ENCODE measurements at places on chromosomes 3 and 15.

GRCh38 chr15:101651554-101652097 lies 555 bp downstream of the TM2D3 start:
- DNase-seq = no peak

GRCh38 chr3:113222451-113223086 lies 11.2 kb downstream of the BOC start:
- peak; percentile 80 for DNase-seq

DNA sequence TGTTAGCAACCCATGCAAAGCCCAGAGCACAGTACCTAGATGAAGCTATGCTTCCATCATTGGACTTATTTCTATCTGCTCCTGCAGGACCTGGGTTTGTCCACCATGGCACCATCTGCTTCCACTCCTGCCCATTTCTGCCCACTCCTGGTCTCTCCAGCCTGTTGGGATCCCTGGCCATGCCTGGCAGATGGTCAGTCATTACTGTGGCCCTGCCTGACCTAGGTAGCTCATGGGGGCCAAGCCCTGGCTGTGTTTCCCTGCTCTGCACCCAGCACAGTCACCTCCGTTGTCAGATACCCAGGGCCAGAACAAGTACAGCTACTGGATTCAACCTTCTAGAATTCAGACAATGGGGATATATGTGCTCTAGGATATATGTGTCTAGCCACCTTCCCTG lies 185.8 kb upstream of the TLE3 start:
- DNase-seq = no peak

DNA sequence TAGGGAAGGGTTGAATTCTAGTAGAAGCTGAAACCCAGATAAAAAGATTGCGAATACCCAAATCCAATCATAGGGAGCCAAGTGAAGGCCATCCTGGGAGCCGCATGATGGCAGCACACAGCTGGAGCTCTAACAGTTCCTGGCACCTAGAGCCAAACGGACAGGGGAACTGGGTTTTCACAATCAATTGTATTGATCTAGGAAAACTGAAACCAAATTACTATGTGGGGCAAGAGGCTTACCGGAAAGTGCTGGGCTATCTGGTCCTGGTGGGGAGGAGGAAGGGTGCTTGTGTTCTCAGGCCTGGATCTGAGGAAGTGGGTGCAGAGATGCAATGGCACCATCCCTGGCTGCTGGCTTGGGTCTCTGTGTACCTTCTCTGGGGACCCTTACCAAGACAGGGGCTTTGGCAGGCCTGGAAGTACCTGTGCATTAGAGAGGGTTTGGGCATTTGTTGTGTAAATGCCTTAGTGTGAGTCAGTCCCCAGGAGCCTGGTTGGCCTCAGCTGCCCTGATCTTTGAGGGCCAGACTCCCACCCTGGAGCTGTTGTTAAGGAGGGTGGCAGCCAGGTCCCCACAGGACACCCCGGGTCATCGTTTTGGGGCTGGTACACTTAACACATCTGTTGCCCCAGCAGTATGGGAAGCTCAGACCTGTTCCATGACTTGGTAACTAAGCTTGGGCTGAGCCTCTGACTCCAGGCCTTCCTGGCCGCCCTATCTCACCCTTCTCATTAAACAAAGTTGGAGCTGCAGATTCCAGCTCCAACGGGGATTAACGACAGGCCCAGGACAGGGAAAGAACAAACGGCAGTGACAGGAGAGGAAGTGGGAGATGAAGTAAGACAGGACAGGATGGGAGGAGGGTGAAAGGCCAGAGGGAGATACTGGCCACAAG lies 8.9 kb upstream of the FURIN start:
- DNase-seq = no peak

- no peak for DNase-seq
Observed at GRCh38 chr3:40451551-40451950, 5.6 kb upstream of the RPL14 start.

DNA sequence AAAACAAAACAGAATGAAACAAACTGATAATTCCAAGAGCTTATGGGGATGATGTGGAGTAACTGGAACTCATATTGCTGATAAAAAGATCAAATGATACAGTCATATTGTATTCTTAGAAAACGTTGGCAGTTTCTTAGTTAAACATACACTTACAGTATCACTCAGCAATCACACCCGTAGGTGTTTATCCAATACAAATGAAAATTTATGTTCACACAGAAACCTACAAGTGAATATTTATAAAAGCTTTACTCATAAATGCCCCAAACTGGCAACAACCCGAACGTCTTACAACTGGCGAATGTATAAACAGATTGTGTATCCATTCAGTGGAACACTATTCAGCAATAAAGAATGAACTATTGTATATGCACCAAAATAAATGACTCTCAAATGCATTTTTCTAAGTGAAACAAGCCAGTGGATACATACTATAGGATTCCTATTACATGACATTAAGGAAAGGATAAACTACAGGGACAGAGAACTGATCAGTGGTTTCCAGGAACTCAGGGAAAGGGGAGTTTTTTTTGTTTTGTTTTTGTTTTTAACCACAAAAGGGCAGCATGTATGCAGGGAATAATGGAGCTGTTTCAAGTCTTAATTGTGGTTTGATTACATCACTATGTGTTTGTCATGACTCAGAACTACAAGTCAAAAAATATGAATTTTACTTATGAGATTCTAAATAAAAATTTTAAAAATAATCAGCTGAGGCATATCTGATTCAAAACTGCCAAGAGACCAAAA lies 71.8 kb upstream of the NDUFB4 start:
- DNase-seq = no peak

DNA sequence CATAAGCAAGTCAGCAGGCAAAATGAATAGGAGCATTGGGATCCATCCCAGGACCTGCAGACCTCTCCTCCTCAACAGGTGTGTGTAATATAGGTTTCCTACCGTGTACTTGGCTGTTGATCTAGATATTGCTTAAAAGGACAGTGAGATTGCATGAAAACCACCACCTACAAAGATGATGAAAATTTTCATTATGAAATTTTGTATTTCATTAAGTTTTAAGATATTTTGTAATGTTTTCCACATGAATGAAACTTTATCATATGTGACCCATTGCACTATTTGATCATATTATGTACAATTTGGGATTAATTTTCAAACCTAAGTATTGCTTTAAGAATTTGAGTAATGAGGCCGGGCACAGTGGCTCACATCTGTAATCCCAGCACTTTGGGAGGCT lies 94.3 kb upstream of the TRPM1 start:
- no peak for DNase-seq

DNA sequence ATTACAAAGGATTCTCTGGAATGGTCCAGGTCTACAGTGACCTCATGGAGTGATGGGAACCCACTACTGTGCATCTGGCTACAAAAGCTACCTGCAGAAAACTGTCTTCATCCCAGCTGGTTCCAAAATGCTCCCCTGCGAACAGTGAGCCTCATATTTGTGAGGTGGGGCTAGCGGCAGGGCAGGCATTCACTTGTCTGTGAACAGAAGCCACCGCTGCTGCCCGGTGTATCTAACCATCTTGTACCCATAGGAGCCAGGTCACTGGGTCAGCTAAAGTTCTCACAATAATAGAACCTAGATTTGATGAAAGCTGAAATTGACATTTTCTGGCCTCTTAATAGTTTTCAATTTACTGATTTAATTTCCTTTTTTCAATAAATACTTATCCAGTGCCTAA lies 150.7 kb downstream of the KLF13 start:
- DNase-seq = no peak

DNA sequence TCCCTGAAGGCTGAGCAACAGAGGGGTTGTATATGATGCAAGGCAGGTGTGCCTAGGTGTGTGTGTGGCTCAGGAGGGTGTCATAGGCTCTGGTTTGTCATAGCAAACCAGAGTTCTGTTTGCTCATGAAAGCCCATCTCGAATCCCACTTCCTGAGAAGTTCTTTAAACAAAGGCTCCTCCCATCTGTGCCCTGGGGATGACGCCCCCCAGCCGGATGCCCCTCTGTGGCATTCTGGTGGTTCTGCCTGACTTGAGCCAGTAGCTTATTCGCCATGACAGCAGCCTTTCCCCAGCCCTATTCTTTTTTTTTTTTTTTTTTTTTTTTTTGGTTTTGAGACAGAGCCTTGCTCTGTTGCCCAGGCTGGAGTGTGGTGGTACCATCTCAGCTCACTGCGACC lies 45.4 kb downstream of the PDIA5 start:
- no peak for DNase-seq

GRCh38 chr3:107347751-107348150 lies 29.5 kb upstream of the CCDC54 start:
- DNase-seq = no peak

DNA sequence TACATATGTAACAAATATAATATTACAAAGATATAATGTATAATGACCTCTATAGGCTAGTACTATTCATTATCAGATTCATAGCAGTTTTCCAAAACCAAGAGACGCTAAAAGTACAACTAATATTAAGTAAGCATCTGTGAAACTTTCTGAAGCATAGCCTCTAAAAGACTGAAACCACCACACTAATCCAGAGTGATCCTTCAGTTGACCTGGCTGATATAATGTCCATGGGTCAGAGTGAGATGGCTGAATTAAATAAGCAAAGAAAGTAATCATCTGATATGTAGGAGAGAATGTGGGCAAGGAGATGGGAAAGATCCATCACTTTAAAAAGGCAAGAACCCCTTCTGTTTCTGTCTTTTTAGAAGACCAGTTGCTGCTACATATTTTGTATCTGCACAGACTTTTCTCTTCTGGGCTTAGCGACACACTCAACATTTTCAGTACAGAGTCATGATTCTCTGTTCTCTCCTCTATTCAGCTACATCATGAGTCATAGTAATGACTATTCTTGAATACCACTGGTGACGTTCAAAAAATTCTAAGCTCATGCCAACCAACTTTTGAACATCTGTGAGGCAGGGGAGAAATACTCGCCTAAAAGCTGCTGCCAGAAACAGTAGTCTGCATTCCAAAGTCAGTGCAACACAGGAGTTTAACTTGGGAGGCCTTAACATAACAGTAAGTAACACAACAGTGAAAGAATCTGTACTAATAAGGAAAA lies 149.6 kb downstream of the MAGI1 start:
- no peak for DNase-seq

DNA sequence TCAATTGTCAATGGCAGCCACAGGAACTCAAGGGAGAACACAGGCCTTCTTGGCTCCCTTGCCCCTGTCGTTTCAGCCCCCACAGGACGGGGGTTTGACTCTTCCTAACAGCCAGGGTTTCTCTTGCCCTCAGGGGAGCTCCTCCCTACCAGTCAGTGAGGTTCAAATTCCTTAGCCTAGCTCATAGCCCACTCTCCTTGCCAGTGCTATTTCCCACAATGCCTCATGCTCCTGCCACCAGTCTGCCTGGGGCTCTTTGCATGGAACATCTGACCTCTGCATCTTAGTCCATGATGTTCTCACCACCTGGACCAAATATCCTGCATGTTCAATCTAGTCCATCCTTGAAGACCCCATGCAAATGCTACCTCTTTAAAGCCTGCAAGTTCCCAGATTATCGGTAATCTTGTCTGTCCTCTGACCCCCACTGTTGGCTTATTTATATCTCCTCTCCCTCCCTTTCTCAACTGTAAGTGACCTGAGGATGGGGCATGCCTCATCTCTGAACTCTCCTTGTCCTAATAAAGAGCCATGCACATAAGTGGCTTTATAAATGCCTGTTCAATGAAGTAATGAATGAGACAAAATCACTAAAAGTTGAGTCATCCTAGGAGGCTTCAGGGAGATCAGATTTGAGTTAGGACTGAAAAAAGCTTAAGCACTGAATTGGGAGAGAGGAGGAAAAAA lies 78.0 kb downstream of the MYO1E start:
- no peak for DNase-seq

GRCh38 chr3:124972457-124972856 lies 37.9 kb upstream of the MUC13 start:
- no peak for DNase-seq

DNA sequence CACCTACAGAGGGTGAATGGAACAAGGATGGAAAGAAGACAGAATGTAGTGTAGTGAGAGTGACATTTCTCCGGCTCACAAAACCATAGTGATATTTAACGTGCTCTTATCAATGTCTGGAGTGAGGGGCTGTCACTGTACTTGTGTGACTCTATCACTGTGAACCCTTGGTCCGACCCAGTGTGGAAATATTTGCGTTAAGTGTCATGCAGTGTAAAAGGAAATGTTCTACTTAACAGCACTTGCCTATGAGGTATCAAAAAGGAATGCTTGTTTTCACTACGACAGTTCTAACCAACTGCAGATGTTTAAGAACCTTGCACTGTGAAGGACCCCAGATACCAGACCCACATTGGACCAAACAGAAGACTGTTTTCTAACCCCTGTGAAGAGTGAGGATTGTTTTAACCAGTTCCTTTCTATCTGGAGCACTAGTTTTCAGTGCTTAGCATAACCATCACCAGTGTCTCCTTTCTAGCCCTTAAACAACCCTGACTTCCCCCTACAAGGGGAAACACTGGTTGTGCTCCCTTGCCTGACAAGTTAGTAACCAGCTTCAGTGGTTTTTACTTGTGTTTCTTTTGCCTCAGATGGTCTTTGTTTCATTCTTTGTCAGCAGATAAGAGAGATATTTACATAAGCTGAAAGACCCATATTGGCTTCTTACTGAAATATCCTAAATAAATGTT lies 144.7 kb upstream of the ABHD17C start:
- no peak for DNase-seq

DNA sequence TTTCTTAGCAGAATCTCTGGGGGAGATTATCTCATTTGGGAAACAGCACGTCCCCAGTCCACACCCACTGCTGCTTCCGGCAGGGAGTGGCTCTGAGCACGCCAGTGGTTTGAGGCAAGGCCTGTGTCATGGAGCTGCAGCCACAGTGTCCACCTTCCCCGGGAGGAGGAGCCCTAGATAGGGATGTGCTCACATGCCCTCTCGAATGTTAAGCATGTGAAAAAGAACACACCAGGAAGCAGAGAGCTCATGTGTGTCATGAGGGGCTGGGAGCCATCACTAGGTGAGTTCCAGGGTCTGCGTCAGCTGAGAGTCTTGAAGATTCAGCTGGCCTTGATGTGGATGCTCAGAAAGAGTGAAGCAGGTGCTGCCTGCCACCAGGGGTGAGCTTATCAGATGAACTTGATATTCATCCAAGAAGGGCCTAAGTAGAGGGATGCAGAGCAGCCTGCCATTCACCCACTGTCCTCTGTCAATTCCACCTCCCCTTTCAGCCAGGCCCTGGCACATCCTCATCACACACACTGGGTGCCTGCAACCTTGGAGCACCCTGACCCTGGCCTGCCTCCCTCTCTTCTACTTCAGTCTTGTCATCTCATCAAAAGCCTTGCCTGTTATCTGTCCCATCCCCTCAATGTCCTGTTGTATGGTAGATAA lies 16.3 kb downstream of the ITGA11 start:
- no peak for DNase-seq

GRCh38 chr3:159380891-159381290 lies 579.0 kb downstream of the MFSD1 start:
- no peak for DNase-seq

DNA sequence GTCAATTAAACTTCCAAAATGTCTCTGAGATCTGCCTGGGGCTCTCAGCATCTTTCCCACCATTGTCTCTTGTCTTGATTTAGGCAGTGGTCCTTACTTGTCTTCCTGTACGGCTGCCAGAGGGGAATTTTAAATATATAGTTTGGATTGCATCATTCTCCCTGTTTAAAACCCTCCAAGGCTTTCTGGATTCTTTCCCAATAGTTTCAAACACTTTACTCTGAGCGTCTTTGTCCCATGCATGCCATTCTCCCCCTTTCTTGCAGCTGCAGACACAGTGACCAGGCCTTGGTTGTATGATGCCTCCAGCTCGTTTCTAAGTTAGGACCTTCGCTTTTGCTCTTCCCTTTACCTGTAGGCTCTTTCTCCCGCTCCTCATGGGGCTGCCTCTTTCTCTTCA lies 323.3 kb upstream of the CTNNB1 start:
- no peak for DNase-seq

Data from posterior cingulate gyrus (tissue), 11 donors.